Frontal cortex (tissue), 4 donors: ENCODE measurements at places on chromosomes 13 and 19. TPM values are rescaled to one million over a fixed set of nuclear protein-coding genes. Genes with fewer than 3 reads are reported as not detected.

DNA sequence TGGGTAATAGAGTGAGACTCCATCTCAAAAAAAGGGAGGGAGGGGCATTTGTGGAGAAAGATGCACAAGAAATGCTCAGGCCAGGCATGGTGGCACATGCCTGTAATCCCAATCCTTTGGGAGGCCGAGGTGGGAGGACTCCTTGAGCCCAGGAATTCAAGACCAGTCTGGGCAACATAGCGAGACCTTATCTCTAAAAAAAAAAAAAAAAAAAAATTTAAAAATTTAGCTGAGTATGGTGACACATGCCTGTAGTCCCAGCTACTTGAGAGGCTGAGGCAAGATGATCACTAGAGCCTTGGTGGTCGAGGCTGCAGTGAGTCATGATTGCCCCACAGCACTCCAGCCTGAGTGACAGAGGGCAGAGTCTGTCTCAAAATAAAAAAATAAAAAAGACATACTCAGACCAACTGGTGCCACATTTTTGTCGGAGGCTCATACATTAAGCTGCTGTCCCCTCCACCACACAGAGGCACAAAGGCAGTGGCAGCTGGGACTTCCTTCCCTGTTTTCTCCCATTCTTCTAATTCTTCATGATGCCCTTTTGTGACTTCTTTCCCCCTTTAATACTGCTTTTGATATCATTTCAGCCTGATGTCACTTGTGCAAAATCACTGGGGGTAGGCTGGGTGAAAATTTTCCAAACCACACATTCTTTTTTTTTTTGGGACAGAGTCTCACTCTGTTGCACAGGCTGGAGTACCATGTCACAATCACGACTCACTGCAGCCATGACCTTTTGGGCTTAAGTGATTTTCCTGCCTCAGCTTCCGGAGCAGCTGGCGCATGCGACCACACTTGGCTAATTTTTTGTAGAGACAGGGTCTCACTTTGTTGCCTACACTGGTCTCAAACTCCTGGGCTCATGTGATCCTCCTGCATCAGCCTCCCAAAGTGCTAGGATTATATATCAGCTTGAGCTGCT is 26.8 kb upstream of the CXCL17 start:
- DNase-seq = no peak

The SH2D3A gene
- total RNA-seq = 0.82 TPM

GRCh38 chr19:47215581-47215980 is 15.4 kb downstream of the BBC3 start:
- no peak for DNase-seq

- DNase-seq = no peak
Observed at GRCh38 chr19:4089400-4089908, 22.8 kb upstream of the ZBTB7A start.

DNA sequence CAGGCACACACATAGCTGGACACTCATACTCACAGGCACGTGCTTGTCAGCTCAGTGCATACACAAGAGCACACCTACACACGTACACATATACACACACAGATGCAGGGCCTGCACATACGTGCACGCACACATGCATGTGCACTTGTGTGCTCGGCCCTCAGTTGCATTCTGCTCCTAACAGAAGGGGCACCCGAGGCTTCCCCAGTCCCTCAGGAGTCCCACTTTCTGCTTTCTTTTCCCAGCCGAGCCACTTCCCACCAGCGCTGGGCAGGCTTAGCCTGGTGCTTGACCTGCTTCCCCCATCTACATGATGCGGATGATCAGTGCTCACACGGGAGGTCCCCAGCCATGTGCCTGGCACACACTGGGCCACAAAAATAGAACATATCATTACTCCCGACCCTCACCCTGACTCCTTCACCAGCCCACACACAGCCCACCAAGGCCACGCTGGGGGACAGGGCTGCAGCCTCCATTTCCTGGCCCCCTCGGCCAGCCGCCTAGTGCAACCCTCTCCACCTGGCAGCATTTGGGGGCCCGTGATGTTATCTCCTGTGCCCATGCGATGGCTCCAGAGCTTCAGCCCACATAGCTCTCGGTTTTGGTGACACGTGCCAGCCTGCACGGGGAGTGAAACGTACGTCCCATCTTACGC is 125.2 kb upstream of the SPACA7 start:
- no peak for DNase-seq
